ENCODE measurements at places on chromosomes 13 and 19. TPM values are rescaled to one million over a fixed set of nuclear protein-coding genes. Genes with fewer than 3 reads are reported as not detected.

- no peak for DNase-seq
These were observed 21.8 kb downstream of the FPR3 start for GRCh38 chr19:51816711-51817110.

DNA sequence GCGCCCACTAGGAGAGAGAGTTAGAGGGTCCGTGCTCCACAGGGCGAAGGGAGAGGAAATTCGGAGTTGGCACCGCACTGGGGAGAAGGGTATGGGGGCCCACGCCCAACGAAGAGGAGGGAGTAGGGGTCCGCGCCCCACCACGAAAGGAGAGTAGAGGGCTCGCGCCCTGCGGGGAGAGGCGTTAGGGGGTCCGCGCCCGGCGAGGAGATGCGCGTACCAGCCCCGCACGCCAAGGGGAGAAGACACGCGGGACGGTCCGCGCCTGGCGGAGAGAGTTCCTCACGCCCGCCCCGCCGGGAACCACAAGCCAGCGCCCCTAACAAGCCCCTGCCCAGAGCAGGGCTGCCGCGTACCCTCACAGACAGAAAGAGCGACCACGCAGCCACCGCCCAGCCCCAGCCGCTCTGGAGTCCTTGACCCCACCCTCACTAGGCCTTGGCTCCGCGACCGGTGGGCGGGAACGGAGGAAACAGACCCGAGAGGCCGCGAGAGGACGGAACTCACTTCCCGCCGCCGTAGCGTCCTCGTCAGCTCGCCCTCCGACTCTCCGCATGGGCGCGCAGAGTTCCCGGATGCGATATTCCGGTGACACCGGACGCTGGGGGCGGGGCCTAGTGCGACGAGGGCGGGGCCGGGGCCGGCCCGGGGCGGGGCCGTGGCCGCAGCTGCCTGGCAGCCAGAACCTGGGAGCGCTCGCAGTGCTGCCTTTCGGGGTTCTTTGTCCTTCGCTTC, 20.0 kb upstream of the ZSCAN18 start:
- peak; percentile 65 for DNase-seq

GRCh38 chr13:28501547-28501946, 6.6 kb upstream of the FLT1 start:
- DNase-seq, result no peak

- DNase-seq, result no peak
These were observed 8.4 kb upstream of the DCUN1D2 start for GRCh38 chr13:113498905-113499304.

The TYROBP gene
- polyA plus RNA-seq, result 45.3 TPM

DNA sequence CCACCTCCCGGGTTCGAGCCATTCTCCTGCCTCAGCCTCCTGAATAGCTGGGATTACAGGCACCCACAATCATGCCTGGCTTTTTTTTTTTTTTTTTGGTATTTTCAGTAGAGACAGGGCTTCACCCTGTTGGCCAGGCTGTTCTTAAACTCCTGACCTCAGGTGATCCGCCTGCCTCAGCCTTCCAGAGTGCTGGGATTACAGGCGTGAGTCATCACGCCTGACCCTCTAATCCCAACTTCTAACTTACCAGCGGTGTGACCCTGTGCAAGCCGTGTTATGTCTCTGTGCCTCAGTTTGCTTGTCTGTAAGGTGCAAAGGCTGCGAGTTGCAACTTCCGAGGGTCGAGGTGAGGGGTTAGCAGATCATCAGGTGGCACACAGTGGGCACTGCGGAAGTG, 17.3 kb downstream of the ZSWIM4 start:
- no peak for DNase-seq

The BRME1 gene
- 19.0 TPM for polyA plus RNA-seq

- no peak for DNase-seq
These were observed 245.8 kb upstream of the NBEA start for GRCh38 chr13:34696296-34696695.

The FFAR3 gene
- not detected for polyA plus RNA-seq

The WTIP gene
- 1.8 TPM for polyA plus RNA-seq

GRCh38 chr13:31192306-31192705, 7.5 kb upstream of the B3GLCT start:
- DNase-seq, result no peak

GRCh38 chr13:73800011-73800410, 334.2 kb downstream of the KLF12 start:
- no peak for DNase-seq

The ZNF382 gene
- polyA plus RNA-seq, result 0.83 TPM

The ZNF682 gene
- polyA plus RNA-seq, result 3.9 TPM

DNA sequence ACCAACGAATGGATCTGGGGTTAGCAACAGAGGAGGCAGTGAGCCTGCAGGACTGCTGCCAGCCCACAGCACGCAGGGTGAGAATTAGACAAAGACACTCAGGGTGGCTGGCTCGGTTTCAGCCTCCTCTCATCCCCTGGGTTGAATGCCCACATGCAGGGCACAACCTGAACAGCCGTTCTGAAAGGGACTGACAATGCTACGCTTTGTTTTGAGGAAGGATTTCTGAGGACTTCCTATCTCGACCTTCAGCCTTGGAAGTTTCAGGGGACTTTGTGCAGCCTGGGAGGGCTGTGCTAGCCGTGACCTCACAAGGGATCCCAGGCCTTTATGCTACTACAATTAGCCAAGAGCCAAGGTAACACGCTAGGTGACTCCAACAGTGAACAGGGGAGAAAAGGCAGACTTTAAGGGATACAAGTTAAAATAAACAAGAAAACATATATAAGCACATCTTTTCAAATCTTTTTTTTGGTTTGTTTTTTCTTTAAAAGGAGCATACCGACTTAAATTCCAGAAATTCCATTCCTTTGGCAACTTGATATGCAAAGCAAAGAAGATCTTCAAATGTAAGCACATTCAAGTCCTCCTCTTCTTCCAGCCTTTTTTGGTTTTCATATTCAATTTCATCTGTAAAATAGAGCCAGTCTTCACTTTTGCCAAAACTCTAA, 34.5 kb upstream of the URAD start:
- DNase-seq, result peak; percentile 37

GRCh38 chr13:53129864-53130393, 101.3 kb downstream of the OLFM4 start:
- DNase-seq, result no peak

The MTUS2 gene
- 3.2 TPM for polyA plus RNA-seq

The RPS16 gene
- 2,932 TPM for polyA plus RNA-seq

The CDKN2D gene
- 91.5 TPM for polyA plus RNA-seq

DNA sequence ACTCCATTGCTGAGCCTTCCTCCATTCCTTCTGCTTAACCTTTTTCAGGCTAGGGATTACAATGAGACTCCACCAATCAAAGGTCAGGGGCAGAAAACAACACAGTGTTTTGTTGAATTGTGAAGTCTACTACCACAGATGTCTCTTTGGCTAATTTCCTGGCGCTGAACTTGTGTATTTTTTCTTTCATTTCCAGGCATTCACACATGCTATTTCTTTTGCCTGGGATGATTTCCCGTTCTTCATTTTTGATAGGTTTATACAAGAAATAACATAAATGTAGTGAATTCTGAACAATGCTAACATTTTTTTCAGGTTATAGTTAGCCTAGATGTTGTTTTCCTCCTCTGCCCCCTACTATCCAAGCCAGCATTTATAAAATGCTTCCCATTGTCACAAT, 64.3 kb downstream of the OLFM4 start:
- DNase-seq, result no peak

DNA sequence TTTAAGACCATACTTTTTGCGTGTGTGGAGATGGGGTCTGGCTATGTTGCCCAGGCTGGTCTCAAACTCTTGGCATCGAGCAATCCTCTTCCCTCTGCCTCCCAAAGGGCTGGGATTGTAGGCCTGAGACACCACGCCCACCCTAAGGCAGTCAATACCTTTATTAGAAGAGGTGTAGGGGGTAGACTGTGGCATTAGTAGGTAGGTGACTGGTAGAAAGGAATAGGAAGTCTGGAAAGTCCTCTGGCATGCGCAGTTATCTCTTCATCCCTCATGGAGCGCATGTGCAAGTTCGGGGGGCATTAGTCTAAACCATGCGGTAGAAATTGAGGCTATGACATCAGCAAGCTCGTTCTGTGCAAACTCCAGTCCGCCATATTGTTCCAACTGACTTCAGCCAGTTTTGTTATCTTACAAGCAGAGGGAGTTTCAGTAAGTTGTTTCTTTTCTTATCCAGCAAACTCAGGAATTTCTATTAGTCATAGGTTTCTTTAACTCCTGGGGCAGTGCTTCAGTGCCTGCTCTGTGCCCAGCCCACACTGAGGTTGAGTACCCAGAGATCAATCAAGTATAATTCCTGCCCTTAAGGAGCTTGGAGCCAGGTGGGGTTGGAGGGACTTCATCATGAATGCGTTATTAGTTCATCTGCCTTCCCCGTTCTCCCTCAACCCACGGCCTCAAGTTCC, 7.3 kb upstream of the RANBP3 start:
- no peak for DNase-seq

The SMIM44 gene
- polyA plus RNA-seq, result not detected

GRCh38 chr19:44657211-44657921, 13.7 kb downstream of the PVR start:
- DNase-seq, result peak; percentile 59

DNA sequence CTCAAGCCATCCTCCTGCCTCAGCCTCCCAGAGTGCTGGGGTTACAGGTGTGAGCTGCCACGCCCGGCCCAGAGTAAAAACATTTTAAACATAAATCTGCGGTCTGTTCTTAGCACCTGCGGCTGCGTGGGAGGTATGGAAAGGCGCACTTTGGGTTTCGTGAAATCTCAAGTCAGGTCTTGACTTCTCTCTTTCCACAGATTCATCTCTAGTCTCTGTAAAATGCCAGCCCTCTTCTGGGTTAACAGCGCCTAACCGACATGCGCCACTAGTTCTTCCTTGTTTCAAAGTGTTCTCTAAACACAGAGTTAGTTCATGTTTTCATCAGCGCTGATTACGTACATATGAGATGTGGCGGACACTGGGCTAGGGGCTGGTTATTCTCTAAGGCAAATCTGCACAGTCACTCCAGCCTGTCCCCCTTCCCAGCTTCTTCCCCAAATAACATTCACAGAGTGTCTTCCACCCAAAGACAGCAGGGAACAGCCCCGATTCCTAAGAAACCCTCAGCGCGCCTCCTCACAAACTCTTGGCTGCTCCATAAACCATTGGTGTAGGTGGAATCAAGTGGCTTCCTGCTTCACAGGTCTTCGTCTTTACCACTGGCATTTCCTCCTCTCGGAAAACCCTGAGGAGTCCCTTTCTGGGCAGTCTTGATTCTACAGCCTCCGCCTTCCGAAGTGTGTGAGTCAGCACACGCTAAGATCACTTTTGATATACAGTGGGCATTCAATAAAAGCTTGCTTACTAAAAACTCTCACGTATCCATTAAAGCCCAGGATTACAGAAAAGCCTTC, 1.4 kb downstream of the PARP4 start:
- DNase-seq, result no peak

The LHB gene
- not detected for polyA plus RNA-seq

- DNase-seq, result no peak
These were observed 140.8 kb downstream of the GGACT start for GRCh38 chr13:100447831-100448230.

The F10 gene
- polyA plus RNA-seq, result 0.46 TPM

- DNase-seq, result no peak
These were observed 8.1 kb downstream of the KRI1 start for GRCh38 chr19:10557603-10558197.

GRCh38 chr19:55451163-55451964, 8.3 kb upstream of the SHISA7 start:
- DNase-seq, result no peak
